Activated CD4-positive, alpha-beta T cell treated with anti-CD3 and anti-CD28 coated beads for 48 hours (primary cell): ENCODE measurements at places on chromosomes 1 and 21.

- DNase-seq = no peak
Measured at GRCh38 chr1:231236208-231236591, 4.8 kb upstream of the GNPAT start.

DNA sequence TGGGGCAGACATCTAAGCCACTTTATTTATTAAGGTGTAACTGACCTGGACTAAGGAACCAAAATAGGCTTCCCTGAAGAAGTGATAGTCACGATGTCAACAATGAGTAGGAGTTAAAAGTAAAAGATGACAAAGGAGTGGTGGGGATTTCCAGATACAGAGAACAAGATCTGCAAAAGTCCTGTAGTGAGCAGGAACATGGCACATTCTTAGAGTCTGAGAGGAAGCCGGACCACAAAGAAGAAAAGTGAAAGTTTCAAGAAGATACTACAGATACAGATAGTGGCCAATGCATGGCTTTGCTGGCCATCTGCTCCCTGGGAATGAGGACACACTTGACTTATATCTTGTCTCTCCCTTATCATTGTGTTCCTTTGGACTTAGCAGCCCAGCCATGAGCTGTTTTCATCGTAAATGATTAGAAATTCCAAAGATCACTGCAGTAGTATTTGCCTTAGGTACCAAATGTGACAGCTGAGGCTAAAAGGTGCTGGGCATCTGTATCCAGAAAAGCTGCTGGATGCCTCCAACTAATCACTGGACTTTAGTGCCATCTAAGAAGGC, 302.4 kb upstream of the NR5A2 start:
- DNase-seq = no peak

DNA sequence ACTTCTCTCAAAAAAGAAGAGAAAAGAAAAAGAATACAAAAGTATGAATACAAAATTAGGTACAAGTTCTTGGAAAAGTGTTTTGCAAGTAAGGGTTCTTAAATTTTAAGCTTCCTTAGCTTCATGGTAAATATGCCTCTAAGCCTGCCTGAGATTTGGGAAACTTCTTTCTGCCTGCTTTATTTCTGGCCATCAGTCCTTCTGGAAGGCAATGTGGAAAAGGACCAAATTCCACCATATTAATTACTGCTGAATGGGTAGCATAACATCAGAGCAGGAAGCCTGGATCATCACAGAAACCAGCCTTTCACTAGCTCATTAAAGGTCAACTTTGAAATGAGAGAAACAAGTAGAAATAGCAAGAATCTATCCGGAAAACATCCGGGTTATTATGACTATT, 39.1 kb upstream of the CAP1 start:
- no peak for DNase-seq

GRCh38 chr1:229759037-229759435, 133.0 kb downstream of the URB2 start:
- no peak for DNase-seq

DNA sequence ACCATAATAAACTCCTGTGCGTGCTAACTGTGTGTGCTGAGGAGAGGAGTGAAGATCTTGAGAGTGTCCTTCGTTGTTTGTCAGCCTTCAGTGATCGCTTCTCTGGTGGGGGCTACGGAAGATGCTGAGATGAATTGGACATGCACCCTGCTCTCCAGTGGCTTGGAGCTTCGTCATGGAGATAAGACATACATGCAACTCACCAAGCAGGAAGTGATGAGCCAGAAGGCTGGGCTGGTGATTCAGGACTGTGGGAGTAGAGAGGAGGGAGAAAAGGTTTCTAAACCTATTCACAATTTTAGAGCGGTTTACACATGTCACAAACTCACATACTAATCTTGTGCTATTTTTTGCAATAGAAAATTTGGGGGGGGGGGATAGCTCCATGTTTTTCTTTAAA, 128.9 kb upstream of the ADAR start:
- peak; percentile 78 for DNase-seq

GRCh38 chr1:246651012-246651695, 73.1 kb upstream of the SCCPDH start:
- DNase-seq = no peak

DNA sequence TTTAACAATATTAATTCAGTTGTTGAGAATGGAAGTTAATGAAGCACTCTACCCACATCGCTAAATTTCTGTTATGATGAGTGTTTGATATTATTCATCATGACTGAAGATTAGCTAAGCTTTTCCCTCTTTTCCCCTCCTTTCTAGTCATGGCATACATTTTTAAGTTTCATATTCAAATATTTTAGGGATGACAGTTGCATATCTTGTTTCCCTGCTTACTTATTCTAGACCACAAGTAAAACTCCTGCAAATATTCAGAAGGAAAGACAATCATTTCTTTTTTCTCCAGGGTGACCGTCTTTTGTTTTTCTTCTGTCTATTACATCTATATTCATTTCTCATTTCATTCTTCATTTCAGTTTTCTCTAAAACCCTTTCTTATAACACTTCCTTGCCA, 906.0 kb downstream of the ADGRL2 start:
- no peak for DNase-seq

GRCh38 chr1:51736702-51737101, 119.8 kb downstream of the OSBPL9 start:
- no peak for DNase-seq

DNA sequence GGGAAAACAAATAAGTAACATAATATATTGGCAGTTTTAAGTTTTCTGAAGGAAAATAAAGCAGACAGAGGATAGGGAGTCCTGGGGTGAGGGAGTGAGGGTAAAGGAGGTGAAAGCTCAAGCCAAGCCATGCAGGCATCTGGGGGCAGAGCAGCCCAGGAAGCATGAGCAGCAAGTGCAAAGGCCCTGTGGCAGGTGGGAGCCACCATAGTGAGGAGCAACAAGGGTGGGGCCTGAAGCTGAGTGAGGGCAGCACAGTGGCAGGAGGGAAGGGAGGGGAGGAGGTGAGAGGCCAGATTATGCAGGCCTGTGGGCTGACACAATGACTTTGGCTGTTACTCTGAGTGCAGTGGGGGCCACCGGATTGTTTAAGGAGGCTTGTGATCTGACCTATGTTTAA, 138.8 kb upstream of the TNR start:
- no peak for DNase-seq

GRCh38 chr1:209262631-209263030, 320.9 kb upstream of the CAMK1G start:
- no peak for DNase-seq

- DNase-seq = no peak
Measured at GRCh38 chr21:14863745-14864210, 201.0 kb downstream of the NRIP1 start.

DNA sequence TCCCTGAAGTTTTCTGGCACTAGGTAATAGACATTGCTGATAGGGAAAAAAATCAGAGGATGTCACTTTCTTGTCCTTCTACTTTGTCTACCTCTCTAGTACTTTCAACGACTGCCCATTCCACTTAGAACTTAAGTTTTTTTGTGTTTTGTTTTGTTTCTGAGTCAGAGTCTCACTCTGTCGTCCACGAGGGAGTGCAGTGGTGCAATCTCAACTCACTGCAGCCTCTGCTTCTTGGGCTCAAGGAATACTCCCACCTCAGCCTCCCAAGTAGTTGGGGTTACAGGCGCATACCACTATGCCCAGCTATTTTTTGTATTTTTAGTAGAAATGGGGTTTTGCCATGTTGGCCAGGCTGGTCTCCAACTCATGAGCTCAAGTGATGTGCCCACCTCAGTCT, 79.2 kb downstream of the SGIP1 start:
- DNase-seq = no peak

DNA sequence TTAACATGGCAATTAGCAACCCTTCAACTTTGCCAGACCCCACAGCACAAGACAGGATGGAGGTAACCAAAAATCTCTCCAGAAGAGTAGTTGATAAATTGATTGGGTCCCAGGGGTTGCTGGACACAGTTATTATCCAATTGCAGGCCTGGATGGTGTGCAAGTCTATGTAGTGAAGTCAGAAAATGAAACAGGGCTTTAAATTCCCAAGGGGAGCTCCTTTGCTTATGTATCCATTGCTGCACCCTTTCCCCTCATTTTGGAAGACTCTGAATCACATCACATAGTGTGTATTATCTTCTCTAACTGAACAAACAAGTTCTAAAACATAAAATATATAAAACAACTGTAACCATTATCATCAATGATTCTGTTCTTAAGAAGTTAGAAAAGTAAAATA, 550.2 kb downstream of the LMO4 start:
- DNase-seq = no peak

DNA sequence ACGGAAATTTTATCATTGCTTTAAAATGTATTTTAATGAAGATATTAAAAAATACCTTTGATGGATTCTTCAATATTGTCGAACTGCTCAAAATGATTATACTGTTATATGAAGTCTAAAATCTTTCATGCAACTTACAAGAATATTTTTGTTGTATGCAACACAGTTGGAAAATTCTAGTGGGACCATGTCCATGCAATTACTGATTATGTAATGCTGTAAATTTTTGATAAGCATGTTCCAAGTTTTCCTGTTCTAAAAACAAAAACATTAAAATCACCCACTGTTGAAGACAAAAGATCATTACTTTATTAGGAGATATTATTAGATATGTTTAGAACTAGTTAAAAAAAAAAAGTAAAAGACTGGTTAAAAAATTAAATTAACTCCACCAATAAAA, 132.8 kb downstream of the NFIA start:
- no peak for DNase-seq

GRCh38 chr1:112325504-112325903, 70.5 kb upstream of the CTTNBP2NL start:
- no peak for DNase-seq

DNA sequence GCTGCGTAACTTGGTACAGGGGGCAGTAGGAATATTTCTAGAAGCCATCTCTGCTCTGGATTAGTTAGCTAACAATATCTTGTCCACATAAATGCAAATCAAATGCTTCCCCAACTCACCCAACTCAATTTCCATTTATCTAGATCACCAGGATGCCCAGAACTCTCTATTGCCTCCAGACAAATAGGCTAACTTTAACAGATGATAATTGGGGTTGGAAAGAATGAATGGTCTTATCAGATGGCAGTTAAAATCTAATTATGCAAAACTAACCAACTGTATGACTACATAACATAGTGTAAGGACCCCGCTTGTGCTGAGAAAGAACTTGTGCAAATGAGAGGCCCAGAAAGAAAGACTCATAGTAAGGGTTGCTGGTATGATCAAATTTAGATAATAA, 1024.8 kb downstream of the PLA2G4A start:
- no peak for DNase-seq
